ENCODE measurements at places on chromosomes 13 and 19.

- no peak for DNase-seq
Measured at GRCh38 chr13:22596171-22596863, 584.5 kb upstream of the SGCG start.

- DNase-seq, result no peak
Measured at GRCh38 chr13:51848674-51849073, 3.7 kb upstream of the TMEM272 start.

GRCh38 chr13:110368408-110368807, 61.3 kb downstream of the COL4A2 start:
- DNase-seq, result no peak

- no peak for DNase-seq
Measured at GRCh38 chr19:22893855-22894270, 61.8 kb downstream of the ZNF723 start.

DNA sequence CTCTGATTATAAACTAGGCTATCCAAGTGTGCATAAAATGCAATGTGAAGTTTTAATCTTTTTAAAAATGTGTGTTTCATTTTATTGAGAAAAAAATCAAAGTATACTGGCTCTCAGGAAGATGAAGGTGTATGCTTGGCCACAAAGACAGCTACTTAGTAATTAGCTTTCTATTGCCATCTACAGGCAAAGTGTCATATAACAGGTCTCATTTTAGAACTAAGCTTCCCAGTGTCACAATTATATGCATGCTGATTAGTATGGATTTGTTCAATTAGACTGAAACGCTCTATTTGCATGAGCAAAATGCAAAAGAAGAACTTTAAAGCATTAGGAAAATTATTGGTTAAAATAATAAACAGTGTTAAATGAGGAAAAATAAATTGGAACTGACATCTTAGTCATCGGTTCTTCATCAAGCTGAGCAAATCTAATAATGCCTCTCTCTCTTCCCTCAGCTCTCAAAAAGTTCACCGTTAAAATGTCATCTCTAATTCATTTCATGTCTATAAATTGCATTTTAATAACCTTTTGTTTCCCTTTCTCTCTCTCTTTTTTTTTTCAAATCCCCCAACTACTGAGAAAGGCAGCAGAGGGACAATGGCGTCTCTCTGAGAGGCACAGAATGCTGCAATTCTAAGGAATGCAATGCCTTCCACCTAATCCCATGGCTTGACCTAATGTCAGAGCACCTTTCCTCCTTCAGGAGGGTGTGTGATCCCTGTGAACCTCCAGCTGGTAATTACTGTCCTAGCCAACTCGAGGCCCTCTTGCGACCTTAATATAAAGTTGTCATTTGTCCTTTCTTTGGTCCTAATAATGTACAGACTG, 313.1 kb upstream of the MAB21L1 start:
- DNase-seq, result no peak

- DNase-seq, result no peak
Measured at GRCh38 chr19:27776020-27776419, 1436.9 kb downstream of the UQCRFS1 start.

- DNase-seq, result no peak
Measured at GRCh38 chr19:35353635-35354034, 4.6 kb upstream of the FFAR3 start.

DNA sequence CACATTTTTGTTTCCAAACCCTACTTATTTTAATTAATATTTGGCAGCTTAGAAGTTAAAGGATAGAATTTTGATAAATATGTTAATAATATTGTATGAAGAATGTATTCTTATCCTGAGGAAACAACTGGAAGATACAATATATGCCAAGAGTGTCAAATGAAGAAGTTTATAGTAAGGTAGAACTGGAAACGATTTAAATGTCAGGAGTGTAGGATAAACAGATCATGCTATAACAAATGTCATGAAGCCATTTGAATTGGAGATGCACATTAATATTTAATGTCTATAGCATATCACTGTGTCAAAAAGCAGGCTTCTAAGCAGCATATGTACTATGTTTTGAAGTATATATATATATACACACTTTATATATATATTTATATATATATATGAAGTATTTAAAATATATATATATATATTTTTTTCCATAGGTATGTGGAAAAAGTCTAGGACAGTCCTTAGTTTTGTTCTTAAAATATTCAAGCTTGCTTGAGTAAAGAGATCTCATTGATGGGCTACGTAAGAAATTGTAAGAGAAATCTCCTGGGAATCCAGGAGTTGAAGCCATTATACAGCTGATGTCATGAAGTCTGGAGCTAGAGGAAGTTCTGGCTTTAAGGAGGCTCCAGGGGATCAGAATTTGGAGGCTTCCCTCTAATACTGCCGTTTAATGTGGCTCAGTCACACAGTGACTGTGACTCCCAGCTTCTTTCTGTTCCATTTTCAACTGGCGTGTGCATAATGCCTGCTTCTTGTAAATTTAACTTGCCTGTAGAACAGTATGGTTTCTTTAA, 79.9 kb upstream of the MYCBP2 start:
- DNase-seq, result no peak

Data from activated naive CD4-positive, alpha-beta T cell treated with Interleukin-2 at 50 U/mL for 16 hours (primary cell).